ENCODE measurements at places on chromosomes 2 and 18.

DNA sequence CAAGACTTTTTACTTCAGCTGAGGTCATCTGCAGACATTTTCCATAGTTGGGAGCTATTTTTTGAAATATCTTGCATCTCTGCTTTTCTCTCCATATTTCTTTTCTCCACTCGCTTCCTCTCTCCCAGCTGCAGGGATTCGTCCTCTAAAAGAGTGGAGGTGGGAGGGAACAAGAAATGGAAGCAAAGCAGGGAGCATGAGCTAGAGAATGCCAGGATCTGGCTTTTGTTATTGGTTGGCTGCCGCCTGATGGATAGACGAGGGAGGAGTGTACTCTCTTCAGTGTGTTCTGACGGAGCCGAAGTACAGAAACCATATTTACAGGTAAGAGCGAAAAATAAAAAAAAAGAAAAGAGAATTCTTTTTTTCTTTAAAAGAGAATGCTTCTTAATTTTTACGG, at the start of gene CSRNP3:
CSRNP3 (plus strand) TSS at position 282 of the 400 bp plus-strand sequence. CDS start 125,368 bp downstream, outside the sequence.
- no peak for DNase-seq

GRCh38 chr18:23247896-23248295, 112.6 kb downstream of the CABLES1 start:
- no peak for DNase-seq

DNA sequence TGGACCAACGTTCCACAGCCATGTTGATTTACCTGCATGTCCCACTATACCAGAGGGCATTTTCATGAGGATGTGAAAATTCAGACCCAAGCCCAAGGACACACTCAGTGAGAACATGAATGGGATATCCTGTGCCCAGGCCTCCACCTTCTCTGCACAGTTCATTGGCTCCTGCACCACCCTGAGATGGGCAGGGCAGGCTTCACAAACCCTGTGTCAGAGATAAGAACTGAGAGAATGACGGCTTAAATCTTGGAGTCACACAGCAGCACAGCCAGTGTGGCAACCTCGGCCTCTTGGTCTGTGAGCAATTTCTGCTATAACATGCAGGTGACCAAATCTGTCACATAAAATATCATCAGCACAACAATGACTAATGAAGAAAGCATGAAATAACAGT, 71.9 kb downstream of the UXS1 start:
- no peak for DNase-seq

GRCh38 chr2:126719191-126719832, 63.4 kb downstream of the GYPC start:
- no peak for DNase-seq

DNA sequence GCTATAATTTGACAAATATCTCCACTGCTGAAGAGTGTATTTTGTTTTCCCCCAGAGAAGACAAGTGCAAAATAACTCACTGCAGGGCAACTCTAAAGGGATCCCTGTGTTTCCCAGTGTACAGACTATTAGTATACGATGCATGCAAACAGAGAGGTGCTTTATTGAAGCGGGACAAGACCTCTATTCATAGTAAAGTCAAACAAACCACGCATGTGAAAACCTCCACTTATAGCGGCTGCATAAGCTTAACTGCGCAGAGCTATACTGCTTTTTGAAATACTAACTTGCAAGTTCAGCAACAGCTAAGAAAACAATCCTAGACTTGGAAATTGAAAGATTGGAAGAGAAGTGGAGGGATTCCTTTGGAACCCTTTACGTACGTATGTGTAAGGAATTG, 15.6 kb downstream of the RNF144A start:
- no peak for DNase-seq

- no peak for DNase-seq
Observed at GRCh38 chr2:150081775-150082481, 405.5 kb downstream of the RND3 start.

GRCh38 chr2:109368798-109369197, 239.8 kb downstream of the SH3RF3 start:
- DNase-seq = no peak

DNA sequence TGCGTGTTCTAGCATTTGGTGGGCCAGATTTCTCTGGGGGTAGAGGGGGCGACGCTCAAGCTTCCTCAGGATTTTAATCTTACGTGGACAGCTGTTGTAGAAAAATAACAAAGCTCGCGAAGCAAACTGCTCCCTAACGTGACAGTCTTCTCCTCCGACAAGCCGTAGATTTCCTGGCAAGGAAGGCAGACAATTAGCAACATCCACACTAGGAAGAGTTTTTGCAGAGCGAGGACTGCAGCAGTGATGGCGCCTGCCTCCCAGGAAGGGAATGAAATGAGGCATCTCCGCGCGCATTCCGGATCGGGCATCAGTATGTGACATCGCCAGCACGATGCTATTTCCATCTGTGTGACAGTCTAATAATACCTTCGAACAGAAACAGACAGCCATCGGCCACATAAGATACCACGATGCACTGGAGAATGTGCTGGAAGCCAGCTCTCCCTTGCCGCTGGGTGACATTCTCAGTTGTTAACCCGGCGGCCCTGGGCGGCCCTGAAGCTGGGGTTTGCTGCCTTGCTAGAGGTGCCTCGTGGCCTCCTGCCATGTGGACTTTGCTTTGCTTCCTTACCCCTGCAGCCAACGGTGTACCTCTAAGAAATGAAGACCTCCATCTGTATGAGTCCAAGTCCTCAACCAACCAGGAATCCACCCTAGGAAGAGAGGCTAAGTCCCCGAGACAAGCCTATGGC, 101.8 kb upstream of the AGAP1 start:
- DNase-seq = no peak

DNA sequence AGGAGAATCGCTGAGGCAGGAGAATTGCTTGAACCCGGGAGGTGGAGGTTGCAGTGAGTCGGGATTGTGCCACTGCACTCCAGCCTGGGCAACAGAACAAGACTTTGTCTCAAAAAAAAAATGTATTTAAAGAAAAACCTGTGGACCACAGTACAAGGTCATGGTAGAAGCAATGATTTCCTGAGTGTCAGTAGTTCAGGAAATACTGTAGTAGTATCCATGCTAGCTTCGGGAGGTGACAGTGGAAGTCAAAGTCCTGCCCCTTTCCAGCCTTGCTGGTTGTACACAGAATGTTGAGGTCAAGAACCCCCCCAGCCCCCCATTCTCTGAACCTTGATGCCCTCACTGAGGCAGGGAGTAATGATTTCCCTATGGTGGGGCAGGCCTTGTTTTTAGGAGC, 56.6 kb downstream of the INPP4A start:
- no peak for DNase-seq

DNA sequence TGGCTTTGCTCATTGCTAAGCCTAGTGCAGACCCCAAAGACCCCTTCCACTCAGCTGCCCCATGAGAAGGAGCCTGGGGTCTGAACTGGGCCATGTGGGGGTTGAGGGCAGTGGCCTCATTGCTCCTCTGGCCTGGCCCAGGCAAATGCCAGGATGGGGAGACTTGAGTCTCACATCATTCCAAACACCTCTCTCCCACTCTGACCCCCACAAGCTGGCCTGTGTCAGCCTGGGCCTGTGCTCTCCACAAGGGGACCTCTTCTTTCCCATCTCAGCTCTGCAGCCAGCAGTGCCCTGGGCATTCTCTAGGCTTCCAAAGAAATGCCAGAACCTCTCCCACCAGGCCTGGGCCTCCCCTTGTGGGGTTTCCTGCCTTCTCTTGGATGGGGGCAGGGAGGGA, 45.8 kb upstream of the OTOF start:
- DNase-seq = no peak

GRCh38 chr2:241025639-241026038, 27.2 kb downstream of the SNED1 start:
- DNase-seq = no peak

GRCh38 chr2:58875436-58875835, 634.3 kb upstream of the FANCL start:
- DNase-seq = no peak

DNA sequence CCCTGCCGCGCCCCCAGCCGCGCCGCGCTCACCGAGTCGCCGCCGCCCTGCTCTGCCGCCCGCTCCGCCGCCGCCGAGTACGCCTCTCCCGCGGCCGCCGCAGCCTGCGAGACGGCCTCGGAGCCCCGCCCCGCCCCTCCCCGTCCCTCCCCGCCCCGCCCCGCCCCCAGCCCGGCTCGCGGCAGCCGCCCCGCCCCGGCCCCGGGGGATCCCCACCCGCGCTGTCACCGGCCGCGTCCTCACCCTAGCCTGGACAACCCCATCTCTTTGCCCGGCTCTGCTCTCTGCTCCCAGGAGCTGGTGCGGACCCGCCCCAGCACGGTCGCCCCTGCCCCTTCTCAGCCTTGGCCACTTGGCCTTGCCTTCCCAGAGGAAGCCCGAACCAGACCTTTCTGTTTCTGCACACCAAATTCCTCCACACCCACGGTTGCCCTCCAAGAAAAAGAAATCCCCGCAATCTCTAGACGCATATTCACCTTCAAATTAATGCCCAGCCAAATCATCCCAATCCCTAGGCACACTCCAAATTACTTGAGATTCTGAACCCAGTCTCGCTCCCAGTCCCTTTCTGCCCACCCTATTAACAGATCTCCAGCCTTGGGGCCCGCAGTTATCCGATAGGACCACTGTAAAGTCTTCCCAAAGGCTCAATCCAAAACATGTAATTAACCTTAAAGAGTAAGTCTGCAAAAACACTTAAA, at the start of gene CYRIA:
CYRIA (minus strand) TSS at position 87 of the 701 bp plus-strand sequence. CDS start 77,715 bp downstream, outside the sequence.
- DNase-seq = no peak

DNA sequence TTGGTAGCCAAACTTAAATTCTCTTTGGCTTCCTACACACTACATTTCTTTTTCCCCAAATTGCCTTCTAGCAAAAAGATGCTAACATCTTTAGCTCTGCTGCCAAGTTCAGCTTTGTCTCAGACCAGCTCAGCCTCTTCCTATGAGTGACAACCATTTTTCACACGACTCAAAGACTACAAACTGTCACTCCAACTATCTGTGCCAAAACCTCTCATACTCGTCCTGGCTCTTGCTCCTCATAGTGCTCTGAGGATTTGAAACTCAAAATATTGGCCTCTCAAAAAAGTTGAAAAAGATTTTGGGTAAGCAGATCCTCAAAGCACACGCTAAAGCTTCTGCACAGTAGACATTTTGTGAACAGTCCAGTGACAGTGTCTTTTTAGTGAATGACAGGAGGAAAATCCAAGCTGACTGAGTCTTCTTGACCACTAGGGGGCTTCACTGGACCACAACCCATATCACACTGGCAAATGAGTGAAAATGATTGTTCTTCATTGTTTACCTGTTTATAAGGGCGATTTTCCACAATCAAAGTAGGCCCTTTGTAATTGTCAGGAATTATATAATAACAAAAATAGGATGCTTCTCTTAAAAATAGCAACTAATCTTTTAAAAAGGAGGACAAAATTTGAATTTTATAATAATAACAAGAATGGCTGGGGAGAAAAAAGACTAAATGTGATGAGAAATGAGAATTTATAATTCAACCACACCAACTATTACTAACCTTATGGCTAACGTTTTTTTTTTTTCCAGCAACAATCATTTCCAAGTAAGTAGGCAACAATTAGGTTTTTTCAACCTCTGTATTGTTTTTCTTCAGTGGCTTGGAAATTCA, 85.5 kb upstream of the PGAP1 start:
- peak; percentile 80 for DNase-seq

- DNase-seq = no peak
Observed at GRCh38 chr2:43356774-43357173, 130.4 kb upstream of the ZFP36L2 start.

DNA sequence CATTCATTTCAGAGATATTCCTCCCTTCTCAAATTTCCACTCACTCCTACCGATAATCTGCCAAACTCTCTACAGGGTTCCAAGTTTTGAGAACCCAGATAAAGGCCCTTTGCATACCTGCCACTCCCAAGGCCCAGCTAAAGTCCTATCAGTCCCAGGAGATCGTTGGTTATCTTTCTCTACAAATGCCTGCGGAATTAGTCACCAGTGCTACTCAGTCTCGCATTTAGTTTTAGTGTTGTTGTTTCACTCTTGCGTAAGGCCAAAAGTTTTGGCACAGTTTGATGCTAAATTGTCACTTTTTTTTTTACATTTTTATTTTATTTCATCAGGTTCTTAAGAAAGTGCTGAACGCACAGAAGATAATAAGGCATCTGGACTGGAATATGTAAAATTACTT, 29.2 kb upstream of the SETBP1 start:
- no peak for DNase-seq

DNA sequence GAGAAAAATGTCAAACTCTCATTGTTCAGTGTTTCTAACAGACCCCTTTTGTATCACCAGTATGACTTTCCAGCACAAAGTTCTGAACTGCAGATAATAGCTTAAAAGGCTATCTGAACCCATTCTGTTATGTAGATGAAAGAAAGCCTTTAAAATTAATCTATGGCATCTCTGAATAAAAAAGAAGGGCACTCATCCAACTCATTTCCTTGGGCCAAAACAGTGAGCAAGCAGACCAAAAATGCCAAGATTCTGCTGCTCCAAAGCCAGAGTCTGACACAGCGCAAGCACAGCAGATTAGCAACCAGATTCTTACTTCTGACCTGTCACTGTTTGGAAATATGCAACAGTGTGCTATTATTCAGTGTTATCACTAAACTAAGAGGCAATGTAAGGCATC, 22.6 kb upstream of the ITGA6 start:
- no peak for DNase-seq

GRCh38 chr2:211085056-211085680, 528.8 kb downstream of the CPS1 start:
- DNase-seq = peak; percentile 52

- no peak for DNase-seq
Observed at GRCh38 chr2:218214116-218214515, 2.9 kb upstream of the ARPC2 start.

DNA sequence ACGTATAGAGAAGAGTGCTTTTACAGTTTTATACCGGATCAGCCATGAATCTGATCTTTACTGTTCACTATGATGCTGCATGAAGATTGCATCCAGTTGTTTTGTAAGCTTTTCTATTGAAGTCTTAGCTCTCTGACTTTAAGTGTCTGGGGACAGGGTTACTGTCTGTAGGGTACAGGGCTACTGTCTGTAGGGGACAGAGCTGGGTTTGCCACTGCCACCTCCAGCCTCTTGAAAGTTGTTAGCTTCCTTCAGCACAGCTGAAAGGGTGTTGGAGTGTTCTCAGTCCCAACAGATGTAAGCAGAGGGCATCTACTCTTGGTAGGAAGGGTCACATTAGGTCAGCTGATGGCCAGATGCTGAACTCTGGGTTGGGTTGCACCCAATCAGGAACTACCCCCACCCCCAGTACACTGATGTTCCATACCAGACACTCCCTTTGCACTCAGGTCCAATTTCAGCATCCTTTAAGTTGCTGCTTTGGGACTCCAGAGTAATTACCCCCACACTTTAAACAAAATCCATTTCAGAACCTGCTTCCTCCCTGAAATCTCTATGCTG, 58.0 kb downstream of the MYL12B start:
- no peak for DNase-seq

- DNase-seq = no peak
Observed at GRCh38 chr2:219058541-219059374, 2.0 kb downstream of the IHH start.

DNA sequence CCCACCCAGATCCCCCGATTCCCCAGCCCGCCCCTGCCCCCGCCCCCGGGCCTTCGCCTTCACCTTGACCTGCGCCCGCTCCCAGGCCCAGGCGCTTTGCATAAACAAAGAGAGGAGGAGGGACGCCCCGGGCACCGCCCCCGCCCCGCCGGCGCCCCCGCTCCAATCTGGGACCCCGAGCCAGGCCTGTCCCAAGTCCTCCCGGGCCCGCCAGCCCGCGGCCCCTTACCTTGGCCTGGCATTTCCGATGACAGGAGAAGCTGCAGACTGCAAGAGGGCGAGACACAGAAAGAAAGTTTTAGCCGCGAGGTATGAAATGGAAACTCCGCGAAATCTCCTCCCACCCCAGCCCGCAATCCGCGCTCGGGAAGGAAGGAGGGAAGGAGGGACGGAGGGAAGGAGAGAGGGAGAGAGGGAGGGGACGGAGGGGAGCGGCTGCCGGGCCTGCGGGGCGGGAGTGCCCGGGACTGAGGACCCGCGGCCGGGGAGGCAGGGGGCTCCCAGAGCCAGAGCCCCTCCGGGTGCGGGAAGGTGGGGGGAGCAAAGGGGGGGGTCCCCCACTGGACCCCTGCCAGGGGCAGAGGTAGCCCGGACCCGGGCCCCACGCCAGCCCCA, 24.2 kb downstream of the TNS1 start:
- no peak for DNase-seq
